Stimulated activated CD4-positive, alpha-beta T cell treated with anti-CD3 and anti-CD28 coated beads, Interleukin-12 subunit alpha, Interleukin-12 subunit beta, amount 100 ng/mL, for 48 hours (primary cell): ENCODE measurements at places on chromosomes 16 and 17.

DNA sequence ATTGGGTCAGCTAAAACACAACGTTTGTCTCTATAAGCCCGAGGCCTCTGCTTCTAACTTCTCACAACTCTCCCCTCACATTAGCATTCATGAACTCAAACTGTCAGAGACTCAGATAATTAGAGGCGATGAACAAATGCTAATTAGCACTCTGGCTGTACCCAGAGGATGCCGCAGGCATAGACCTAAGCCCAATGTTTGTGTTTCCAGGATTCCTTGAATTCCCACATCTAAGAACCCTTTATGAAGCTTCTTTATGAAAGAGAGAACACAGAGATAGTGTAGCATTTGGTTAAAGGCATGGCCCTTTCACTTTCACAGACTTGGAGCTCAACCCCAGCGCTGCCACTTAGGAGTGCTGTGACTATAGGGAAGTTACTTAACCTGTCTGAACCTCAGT, 512.2 kb downstream of the GRIN2A start:
- no peak for DNase-seq

- no peak for DNase-seq
Observed at GRCh38 chr16:77304877-77305276, 105.7 kb downstream of the SYCE1L start.

- no peak for DNase-seq
Observed at GRCh38 chr17:71976011-71976649, 144.7 kb upstream of the SOX9 start.

DNA sequence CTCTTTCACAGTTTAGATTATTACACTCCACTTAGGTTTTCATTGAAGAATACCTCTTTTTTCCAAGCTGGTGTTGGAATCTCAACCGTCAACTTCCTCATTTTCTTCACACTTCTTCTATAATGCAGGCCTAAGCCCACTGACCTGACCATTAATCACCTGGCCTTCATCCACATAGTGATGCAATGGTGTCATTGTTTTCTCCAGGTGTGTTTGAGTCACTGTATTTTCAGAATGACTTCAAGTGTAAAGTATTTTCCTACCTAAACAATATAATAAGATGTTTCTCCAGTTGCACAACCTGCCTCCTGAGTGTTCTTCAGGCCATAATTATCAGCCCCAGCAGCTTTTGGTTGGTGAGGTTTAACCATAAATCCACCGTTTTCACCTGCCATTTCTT, 1675.1 kb downstream of the TP53TG3F start:
- no peak for DNase-seq

DNA sequence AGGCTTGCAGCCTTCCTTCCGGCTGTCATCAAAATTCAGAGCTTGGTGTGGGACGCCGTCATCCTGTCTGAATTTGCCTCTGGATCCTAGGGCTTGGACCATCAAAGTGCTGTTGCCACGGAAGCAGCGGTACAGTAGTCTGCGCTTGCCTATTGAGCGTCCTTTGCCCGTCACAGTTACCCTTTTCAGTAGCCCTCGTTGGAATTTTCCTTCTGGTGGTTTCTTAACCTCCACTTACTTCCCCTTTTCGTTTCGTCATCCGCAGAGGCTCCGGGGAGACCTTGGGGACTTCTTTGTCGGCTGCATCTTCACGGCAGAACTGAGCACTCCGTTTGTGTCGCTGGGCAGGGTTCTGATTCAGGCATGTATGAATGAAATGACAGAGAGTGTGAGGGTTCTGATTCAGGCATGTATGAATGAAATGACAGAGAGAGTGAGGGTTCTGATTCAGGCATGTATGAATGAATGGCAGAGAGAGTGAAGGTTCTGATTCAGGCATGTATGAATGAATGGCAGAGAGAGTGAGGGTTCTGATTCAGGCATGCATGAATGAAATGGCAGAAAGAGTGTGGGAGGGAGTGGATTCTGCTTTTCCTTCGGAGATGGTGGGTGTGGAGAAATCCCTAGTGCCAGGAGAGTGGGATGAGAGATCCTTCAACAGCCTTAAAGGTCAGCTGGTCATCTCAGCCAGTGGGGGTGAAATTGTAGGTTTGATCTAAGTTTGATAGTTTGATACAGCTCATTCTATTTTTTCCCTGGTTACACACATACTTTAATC, 8.0 kb downstream of the TLCD3A start:
- peak; percentile 31 for DNase-seq

DNA sequence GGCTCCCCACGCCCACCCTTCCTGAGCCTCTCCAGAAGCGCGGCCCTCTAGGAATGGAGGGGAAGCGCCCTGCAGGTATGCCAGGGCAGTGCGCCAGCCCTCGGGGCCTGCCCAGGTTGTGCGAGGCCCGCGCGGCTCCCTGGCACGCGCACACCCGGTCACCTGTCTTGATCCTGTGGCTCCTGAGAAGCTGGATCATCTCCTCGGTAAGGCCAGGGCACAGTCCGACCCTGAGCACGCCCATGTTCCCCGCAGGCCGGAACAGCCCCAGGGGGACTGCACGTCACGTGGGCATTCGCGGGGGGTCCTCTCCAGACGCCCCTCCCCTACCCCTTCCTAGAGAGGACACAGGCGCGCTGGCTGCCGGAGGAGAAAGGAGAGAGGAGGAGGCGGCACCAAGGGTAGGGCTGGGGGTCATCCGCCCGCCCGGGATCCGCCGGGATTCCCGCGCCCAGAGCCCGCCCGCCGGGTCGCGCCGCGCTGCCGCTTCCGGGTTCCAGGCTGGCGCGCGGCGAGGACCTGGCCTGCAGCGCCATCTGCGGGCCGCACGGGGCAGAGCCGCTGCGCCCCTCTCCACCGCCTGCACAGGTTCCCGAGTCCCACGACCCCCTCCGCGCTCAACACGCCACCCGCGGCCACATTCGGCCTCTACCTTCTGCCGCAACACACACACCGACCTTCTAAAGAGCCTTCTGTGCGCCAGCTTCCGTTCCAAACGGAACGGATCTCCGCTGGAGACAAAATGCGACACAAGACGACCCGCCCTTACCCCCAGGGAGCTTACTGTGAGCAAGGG, at the start of gene RAD51D:
RAD51D (minus strand) TSS at position 491 of the 796 bp plus-strand sequence; CDS start at position 244, 247 bp downstream.
- peak; percentile 75 for DNase-seq

- DNase-seq: no peak
Observed at GRCh38 chr17:3641717-3642486, 5.3 kb downstream of the CTNS start.

DNA sequence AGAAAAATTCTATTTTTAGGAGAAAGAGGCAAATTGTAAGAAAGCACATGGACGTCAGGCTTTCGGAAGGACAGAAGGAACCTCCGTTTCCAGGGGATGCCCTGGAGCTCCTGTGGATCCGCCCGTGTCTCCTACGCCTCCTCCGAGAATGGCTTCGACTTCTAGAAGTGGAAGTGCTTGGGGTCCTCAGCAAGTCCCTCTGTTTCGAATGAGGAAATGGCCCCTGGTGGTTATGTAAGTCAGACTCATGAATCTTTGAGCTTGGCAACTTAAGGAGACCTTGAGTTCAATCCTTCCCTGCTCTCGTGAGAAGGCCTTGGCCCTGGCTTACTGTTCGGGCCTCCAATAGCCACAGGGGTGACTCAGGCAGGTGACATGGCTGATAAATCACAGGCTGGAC, 38.9 kb downstream of the COX4I1 start:
- DNase-seq: no peak

- DNase-seq: no peak
Observed at GRCh38 chr16:67460961-67461360, 20.0 kb downstream of the ATP6V0D1 start.

- DNase-seq: no peak
Observed at GRCh38 chr17:55748841-55749240, 2.0 kb upstream of the PCTP start.

DNA sequence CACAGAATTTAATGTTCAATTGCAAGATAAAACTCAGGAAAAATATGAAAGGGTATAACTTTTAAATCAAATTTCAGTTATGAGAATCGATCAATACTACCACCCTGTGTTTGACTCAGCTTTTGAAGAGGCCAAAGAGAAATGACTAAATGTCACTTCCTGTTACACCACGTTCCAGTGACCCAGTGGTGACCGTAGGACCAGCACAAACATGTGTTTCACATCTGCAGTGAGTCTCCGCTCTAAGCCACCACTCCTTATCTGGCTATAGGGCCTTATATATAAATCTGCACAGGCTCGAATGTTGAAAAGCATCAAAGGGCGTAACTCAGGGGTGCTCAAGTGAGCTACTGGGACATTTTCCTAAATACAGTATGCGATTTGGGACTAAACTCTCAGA, 36.1 kb downstream of the CYB5D2 start:
- no peak for DNase-seq

GRCh38 chr17:70968302-70968701, 799.0 kb downstream of the KCNJ2 start:
- DNase-seq: no peak

DNA sequence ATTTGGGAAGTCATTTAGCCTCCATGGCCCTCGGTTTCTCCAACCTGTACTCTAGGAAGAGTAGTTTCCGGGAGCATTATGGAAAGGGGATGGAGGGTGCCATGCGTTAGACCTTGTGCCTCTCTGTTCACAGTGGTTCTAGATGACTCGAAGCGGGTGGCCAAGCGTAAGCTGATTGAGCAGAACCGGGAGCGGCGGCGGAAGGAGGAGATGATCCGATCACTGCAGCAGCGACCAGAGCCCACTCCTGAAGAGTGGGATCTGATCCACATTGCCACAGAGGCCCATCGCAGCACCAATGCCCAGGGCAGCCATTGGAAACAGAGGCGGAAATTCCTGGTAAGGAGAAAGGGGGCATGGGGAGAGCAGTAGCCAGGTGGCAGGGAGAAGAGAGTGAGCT, 15.9 kb downstream of the NR1D1 start:
- no peak for DNase-seq

GRCh38 chr17:21467739-21468490, 91.8 kb downstream of the KCNJ12 start:
- DNase-seq: no peak

GRCh38 chr16:3797904-3798811, 80.8 kb upstream of the TRAP1 start:
- no peak for DNase-seq

GRCh38 chr16:12574721-12575120, 229.0 kb downstream of the CPPED1 start:
- DNase-seq: no peak

DNA sequence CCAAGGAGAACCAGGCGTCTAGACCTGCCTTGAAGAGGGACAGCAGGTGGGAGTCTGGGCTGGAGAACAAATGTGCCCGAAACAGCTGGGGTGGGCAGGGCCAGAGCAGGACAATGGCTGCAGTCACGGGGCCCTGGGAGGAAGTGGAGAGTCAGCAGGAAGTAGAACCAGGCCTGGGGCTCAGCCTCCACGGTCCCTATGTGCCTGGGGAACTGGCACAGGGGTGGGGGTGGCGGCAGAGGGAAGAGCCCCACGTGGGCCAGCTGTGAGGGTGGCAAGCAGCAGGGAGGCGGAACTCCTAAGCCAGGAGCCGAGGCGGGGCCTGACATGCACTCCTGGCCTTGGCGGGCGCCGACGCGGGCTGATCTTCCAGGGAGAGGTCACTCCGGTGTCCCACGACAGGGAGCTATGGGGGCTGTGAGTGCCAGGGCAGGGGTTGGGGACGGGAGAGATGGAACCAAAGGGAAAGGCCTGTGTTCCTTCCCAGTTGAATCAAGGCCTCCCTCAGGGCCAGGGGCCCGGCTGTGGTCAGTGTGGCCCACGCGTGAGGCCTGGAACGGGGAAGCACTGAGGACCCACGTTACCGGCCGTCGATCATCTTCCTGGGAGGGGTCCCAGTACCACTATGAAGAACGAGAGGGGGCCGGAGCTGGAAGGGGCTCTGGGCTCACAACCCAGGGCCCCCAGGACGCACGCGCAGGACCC, 42.7 kb downstream of the TIMM22 start:
- DNase-seq: no peak

- no peak for DNase-seq
Observed at GRCh38 chr17:77366558-77367245, 225.9 kb downstream of the SEC14L1 start.

DNA sequence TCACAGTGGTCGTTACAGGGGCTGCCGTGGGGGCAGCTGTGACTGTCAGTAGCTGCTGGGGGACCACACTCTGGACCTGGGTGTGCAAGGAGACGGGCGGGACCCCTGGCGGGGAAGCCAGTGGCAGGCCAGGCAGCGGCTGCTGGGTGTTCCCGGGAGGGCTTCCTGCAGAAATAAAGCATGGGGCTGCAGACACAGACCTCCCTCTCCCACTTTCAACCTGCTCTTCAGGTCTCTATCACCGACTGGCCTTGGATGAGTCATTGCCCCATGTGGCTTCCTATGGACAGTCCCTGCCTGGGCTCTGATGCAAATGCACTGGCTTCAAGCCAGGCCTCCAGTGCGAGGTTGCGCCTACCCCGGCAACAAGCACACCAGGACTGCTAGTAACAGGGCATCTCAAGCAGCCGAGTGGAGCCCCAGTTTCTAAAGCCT, 17.2 kb downstream of the SREBF1 start:
- peak; percentile 78 for DNase-seq

DNA sequence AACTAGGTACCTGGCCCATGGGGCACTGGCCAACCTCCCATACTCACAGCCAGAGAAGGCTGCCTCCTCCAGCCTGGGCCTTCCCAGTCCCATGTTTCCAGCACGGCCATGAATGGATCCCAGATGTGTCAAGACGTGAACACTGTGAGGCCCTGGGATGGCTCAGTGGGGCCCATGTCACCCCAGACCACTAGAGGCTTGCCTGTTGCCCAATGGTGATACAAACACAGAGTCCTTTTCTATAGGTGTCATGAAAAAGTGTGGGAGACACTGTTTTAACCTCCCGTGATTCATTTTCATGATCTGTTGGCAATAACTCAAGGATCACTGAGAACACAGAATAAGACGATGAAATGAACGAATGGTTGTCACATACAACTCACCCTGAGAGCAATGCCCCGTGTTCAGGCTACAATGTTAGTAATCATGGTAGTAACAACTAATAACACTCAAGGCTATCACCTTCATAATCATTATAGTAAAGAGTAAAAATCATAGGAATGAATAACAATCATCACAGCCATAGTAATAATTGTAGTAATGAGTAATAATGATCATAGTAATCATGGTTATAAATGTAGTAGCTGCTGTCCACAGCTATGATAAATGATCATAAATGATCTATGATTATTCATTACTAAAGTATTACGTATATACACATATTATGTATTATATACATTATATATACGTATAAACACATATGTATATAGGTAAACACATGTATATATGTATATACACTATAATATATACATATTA, 64.0 kb downstream of the DYNLRB2 start:
- DNase-seq: no peak

DNA sequence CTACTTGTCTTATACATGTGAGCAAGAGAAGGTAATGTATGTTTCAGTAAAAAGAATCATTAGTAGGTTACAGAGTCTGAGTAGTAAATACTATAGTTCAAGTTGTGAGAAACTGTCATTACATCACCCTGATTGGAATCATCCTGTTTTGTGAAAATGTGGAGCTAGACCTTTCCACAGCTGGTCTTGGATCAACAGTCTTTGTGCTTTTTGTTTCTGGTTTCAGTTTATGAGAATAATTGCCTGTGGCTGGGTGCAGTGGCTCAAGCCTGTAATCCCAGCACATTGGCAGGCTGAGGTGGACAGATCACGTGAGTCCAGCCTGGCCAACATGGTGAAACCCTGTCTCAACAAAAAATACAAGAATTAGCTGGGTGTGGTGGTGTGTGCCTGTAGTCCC, 19.7 kb upstream of the SHISA9 start:
- DNase-seq: no peak

- no peak for DNase-seq
Observed at GRCh38 chr17:64067657-64068056, 47.2 kb upstream of the ICAM2 start.
